ENCODE measurements at places on chromosomes 12 and 14.

- DNase-seq: no peak
Observed at GRCh38 chr12:119631930-119632678, 35.8 kb upstream of the PRKAB1 start.

DNA sequence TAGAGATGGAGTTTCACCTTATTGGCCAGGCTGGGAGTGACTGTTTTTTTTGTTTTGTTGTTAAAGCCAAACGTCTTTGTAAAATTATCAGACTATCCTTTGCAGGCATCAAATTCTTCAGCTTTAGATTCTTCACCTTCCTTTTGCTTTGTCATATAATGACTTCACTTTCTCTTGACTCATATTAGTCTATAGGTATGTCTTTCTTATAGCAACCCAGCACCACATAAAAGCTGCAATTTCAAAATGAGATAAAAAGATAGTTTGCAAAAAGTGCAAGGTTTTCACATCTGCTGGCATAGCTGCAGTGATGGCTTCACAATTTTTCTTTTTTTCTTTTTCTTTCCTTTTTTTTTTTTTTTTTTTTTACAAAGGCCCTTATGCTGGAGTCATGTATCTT is 39.2 kb downstream of the COX16 start:
- DNase-seq: no peak

GRCh38 chr14:101191101-101191720 is 287.7 kb upstream of the RTL1 start:
- DNase-seq: no peak

DNA sequence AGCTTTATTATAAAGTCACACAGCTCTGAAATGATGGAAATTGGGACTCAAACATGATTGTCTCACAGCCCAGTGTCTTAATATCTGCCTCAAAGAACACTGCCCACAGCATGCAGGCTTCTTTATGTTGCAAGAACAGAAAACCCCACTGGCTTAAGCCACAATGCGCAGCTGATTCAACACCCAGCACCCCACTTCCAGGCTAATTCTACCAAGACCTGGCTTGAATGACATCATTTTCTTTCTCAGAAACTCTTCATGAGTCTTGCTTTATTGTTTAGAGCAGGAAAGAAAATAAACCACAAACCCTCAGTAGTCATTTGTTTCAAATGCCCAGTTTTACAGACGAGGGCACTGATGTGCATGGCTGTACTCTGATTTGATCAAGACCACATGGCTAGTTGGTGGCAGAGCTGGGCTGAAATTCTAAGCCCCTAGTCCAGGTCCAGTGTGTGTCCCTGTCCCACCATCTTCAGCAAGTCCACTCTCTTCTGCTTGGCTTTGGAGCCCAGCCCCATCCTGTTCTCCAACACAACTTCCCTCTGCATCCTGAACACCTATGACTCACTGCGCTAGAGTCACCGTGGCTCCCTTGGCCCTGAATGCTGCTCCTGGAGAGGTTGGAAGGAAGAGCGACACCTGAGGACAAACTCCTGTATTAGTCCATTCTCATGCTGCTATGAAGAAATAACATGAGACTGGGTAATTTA is 50.3 kb upstream of the SRSF5 start:
- DNase-seq: no peak

DNA sequence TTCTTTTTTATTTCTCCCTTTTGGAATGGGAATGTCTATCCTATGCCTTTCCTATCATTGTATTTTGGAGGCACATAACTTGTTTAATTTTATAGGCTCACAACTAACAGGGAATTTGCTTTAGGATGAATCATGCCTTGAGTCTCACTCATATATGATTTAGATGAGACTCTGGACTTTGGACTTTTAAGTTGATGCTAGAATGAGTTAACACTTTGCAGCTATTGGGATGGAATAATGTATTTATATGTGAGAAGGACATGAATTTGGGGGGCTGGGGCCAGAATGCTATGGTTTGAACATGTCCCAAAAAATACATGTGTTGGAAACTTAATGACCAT is 365.3 kb downstream of the ZFP36L1 start:
- DNase-seq: no peak

DNA sequence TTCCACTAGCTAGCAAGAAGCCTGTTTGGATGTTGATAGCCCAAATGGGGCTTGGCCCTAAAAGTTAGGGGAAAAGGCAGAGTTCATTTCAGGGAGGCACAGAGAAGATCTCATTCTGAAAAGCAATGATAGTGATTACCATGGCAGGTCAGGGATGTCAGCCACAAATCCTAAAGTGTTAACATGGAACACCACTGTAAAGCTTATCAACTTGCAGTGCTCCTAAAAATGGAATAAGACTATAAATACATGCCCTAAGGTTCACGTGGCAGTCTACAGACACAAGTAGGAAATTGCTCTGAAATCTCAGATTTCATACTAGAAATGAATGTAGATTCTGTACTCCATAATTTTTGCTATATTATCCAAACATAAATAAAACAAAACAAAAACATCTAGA is 280.0 kb upstream of the E2F7 start:
- no peak for DNase-seq

- no peak for DNase-seq
Observed at GRCh38 chr14:78524196-78524595, 354.0 kb downstream of the NRXN3 start.

DNA sequence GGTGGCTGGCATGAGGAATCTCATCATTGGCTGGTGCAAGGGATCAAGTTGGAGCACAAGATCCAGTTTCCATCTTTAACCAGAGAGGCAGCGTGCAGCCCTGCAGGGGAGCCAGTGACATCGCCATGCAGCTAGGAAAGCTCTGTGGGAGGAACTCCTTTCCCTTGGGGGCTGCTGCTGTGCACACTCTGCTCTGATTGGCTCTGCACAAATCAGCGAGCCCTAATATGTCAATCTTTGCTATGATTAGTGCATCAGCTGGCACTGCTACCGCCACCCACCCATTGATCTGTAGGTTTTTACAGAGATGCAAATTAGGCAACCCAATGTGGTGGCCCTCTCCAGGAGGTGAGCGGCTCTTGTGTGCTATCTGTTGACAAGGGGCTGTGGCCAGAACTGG is 262.6 kb downstream of the PCNX1 start:
- DNase-seq: no peak

DNA sequence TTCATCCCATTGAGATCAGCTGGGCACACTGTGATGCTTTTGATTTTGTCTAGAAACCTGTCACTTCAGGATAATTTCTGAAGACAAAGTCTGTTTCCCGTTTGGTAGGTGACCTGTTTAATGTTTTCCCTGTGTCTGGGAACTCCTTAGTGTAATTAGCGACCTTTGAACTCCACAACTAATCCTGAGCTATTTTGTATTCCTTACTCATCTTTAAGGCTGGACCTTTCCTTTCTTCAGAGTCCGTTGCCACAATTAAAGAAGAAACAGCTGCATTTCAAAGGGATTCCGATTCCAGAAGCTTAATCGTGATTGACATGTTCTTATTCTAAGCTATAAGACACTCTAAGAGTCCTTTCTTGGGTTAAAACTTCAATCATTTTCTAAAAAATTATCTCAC is 22.0 kb downstream of the AP5M1 start:
- no peak for DNase-seq

DNA sequence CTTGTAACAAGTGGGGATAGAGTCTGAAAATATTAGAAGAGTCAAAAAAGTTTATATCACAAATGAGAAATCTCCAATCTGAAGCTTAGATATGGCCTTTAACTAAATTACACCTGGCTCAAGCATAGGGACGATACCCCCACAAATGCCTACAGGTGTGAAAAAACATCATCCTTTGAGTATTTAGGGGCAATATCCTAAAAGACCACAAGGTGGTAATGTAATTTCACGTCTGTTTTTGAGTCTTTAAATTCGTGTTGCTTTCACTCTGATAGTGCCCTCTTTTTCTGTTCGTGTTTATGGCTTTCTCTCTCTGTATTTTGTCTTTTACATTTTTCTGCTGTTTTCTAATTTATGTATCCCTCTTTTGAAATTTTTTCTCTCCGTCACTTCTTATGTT is 84.3 kb downstream of the ETNK1 start:
- DNase-seq: no peak

GRCh38 chr12:98638009-98638408 is 6.6 kb downstream of the IKBIP start:
- DNase-seq: no peak

- DNase-seq: no peak
Observed at GRCh38 chr14:75783184-75783583, 122.1 kb downstream of the TTLL5 start.

DNA sequence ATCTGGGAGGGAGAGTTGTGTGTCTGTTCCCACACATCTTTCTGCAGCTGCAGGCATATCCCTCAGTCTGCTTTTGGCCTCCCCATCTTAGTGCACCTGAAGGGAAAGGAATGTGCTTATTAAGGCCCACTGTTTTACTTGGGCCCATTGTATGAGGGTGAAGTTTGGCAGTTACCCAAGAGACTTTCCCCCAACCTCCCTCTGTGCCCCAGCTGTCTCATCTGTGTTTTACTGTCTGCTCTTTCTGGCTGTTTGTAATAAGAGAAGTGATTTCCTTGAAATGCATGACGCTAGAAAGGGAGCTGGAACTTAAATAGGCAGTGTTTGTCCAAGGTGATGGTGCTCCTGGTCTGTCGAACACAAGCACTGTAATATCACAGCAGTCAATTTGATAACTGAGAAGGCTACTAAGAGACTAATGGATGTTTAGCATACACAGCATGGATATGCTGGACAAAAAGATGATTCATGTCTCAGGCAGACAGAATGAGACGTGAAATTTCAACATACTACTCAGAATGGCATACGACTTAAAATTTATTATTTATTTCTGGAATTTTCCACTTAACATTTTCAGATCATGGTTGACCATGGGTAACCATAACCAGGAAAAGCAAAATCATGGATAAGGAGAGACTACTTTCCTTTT is 43.6 kb downstream of the FSCB start:
- no peak for DNase-seq

DNA sequence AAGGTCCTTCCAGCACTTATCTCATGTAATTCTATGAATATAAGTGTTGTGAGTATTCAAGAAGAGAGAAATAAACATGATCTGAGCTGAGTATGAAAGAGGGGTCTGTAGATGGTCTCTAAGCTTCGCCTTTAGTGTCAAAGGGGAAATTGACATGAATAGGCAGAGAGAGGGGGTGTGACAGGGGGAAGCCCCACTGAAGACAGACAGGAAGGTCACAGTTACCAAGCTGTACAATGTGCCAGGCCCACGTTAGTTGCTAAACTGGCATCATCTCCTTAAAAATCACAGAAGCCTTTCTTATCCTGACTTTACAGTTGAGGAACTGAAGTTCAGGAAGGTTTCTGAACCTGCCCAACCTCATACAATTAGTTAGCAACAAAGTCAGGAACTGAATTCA is 7.6 kb downstream of the ARHGEF40 start:
- DNase-seq: no peak

DNA sequence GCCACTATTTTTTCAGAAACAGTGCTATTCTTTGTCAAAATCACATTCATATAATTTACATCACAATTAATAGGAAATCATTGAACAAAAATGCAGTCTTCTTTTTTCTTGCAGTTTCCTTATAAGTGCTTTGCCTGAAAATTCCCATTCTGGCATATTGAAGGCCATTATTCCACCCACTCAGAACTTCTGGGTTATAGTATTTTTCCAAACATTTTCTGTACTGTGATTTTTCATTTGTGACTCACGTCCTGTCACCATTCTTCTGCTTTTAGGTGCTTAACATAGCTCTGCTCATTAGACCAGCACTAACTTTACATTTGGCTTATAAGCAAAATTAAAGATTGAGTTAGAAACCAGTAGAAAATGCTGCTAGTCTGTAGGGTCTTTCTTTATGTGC is 241.0 kb upstream of the NPAS3 start:
- DNase-seq: no peak

- no peak for DNase-seq
Observed at GRCh38 chr14:85316701-85317410, 213.1 kb upstream of the FLRT2 start.

DNA sequence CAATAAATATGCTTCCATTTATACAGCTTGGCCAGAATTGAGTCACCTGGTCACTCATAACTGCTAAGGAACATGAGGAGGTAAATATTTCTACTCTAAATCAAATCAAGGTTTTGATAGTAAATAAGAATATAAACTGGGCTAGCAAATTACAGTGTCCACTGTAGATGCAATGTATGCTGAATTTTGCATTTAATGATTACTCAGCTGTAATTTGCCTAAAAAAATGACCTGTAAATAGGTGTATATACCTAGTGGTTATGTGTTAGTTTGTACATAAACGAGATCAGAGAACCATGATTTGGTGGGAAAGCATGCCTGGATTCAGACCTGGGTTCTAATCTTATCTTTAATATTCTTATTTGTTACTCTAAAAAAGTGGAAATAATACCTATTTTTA is 76.6 kb upstream of the CNTN1 start:
- DNase-seq: no peak

DNA sequence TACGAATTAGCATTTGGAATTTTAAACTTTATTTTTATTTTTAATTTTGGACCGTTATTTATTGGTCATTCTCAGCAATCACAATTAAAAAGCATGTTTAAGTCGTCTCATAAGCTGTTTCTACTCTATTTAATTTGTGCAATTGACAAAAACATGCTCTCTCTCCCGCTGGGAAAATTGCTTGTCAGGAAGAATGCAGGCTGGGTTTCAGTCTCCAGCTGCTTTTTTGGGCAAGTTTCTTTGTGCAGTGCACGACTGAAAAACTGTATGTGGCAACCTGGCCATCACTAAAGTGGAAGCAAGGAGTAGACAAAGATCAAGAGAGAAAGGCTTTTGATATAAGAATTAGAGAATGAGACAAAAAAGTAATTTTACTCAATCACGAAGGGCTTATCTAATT is 941.5 kb upstream of the MDGA2 start:
- DNase-seq: no peak

DNA sequence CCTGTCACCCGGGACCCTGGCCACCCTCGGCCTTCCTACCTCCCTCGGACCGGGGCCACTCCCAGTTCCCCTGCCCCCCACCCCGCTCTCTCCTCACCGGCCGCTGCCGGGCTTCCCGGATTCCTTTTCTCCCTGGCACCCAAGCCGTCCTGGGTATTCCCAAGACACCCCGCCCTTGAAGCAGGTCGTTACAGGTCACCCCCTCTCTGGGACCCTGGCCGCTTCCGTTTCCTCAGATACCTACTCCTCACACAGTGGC is 493 bp downstream of the NUMB start:
- no peak for DNase-seq

- no peak for DNase-seq
Observed at GRCh38 chr12:84165998-84166571, 746.5 kb downstream of the SLC6A15 start.

GRCh38 chr12:54159140-54159539 is 29.6 kb downstream of the SMUG1 start:
- DNase-seq: no peak

- DNase-seq: no peak
Observed at GRCh38 chr12:64187370-64187769, 34.7 kb downstream of the KICS2 start.

- no peak for DNase-seq
Observed at GRCh38 chr12:30361145-30361544, 334.5 kb downstream of the IPO8 start.

DNA sequence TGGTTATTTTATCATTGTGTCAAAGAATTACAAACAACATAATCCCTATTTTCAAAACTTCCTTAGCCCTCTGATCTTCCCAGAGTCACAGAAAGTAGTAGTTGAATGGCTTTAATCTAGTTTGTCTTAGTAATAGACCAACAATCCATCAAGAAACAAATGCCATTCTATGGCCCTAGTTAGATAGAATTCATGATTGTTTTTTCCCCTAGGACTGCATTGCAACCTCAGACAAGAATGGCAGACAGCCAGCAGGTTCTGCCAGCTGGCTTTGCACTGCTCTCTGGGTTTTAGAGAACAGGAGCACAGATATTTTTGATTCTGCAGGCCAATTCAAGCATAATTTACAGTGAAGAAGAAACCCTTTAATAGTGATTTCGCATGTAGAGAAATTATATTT is 33.8 kb downstream of the SYT1 start:
- DNase-seq: no peak

Data from stimulated activated CD4-positive, alpha-beta T cell treated with anti-CD3 and anti-CD28 coated beads, Interleukin-15, amount 100 ng/mL, for 1 hour (primary cell).